CD4-positive, alpha-beta T cell treated with Interleukin-6 for 4 hours (primary cell): ENCODE measurements at places on chromosomes 1 and 21.

DNA sequence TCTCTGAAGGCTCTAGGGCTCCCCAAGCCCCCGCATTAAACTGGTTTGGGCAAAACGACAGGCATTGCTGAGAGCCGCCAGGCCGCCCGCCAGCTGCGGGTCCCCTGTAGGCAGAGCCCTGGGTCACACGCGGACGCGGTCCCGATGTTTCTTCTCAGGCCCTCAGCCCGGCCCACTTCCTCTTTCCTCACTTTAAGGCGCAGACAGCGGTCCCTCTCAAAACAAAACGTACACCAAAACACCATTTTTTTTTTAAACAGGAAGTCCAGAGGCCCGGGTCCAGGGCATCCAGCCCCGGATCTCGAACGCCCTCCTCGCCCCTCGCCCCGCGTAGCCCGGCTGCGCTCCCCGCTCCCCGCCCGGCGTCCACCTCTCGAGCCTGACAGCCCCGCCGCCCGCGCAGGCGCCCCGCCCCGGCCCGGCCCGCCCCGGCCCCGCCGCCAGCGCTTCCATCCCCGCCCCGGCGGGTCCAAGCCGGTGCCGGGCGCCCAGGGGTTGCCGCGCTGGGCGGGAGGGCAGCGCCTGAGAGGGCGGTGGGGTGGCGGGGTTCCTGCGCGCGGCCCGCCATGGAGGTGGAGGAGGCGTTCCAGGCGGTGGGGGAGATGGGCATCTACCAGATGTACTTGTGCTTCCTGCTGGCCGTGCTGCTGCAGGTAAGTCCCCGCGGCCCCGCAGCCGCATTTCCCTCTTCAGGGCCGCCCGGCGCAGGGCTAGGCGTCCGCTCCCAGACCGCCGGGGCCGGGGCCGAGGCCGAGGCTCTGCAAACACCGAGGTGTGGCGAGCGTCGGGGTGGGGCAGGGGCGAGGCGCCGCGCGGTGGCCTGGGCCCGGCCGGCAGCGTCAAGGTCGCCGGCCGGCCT lies at the start of gene SLC22A15:
SLC22A15 (plus strand) TSS at position 452 of the 859 bp plus-strand sequence; CDS start at position 567, 115 bp downstream.
- DNase-seq, result peak; percentile 22

GRCh38 chr1:154410185-154410827 lies 5.2 kb downstream of the IL6R start:
- peak; percentile 48 for DNase-seq

- no peak for DNase-seq
Observed at GRCh38 chr1:93448983-93449804, 1.3 kb downstream of the FNBP1L start.

GRCh38 chr1:39720094-39720999 lies 18.3 kb upstream of the PPIE start:
- DNase-seq, result peak; percentile 10

- no peak for DNase-seq
Observed at GRCh38 chr1:221776495-221777301, 34.8 kb upstream of the DUSP10 start.

- DNase-seq, result no peak
Observed at GRCh38 chr21:28282833-28283232, 709.8 kb downstream of the LTN1 start.

GRCh38 chr21:42159560-42160110 lies 59.3 kb upstream of the ABCG1 start:
- no peak for DNase-seq

GRCh38 chr21:32389337-32390015 lies 3.3 kb downstream of the URB1 start:
- no peak for DNase-seq

GRCh38 chr1:155139895-155140629 lies at the start of gene DPM3:
DPM3 (minus strand) TSS chr1:155140531; CDS start chr1:155140240, 291 bp downstream.
- DNase-seq, result peak; percentile 91

DNA sequence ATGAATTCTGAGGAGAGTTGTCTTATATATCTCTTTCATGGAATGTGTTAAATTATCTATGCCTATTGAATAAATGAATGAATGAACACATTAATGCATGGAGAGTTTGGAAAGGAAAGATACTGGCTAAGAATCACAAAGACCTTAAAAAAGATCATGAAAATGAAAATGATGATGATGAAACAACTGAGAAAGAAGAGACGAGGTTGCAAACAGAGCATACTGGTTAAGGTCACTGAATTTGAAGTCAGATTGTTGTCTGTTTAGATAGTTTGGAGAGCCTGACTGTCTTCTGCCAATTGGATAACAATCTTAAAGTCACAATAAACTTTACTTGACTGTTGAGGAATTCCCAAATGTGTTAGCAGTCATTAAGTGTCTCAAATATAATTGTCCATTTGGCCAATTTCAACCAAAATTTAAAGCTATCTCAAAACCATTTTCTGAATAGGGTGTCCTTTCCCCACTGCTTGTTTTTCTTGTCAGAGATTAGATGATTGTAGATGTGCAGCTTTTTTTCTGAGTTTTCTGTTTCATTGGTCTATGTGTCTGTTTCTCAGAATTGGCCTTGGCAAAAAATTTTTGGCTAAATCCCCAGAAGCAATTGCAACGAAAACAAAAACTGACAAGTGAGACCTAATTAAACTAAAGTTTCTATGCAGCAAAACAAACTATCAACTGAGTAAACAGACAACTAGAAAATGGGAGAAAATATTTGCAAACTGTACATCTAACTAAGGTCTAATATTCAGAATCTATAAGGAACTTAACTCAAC lies 132.2 kb downstream of the PTGER3 start:
- no peak for DNase-seq

- no peak for DNase-seq
Observed at GRCh38 chr21:45847870-45848269, 133.7 kb upstream of the COL6A1 start.

- DNase-seq, result no peak
Observed at GRCh38 chr1:93865253-93865652, 13.8 kb downstream of the DNTTIP2 start.

- DNase-seq, result no peak
Observed at GRCh38 chr1:70117046-70117445, 88.3 kb downstream of the LRRC40 start.

DNA sequence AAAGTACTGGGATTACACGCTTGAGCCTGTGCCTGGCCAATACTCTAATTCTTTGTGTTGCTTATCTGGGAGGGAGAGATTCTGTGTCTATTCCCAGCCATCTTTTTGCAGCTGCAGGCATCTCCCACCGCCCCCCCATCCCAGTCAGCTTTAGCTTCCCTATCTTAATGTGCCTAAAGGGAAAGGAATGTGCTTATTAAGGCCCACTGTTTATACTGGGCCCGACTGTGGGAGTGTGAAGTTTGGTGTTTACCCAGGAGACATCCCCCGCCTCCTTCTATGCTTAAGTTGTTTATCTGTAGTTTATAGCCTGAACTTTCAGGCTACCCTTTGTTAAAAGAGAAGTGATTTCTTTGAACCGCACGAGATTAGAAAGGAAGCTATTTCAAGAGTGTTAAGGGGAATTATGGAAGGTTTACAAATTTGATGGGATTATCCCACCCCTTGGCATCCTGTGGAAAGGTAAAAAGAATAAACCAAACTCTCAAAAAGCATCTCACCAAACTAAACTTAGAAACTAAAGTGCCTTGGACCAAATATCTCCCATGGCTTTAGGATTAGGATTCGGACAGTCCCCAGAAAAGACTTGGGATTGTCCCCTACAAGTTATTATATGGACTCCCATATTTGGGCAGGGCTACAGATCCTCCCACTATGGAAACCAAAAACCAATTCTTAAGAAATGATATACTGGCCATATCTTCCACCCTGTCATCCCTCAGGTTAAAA lies 25.5 kb upstream of the ZNF496 start:
- no peak for DNase-seq

- no peak for DNase-seq
Observed at GRCh38 chr1:30990591-30990990, 74.9 kb downstream of the PUM1 start.

- no peak for DNase-seq
Observed at GRCh38 chr1:80624682-80625081, 1176.1 kb upstream of the ADGRL2 start.

DNA sequence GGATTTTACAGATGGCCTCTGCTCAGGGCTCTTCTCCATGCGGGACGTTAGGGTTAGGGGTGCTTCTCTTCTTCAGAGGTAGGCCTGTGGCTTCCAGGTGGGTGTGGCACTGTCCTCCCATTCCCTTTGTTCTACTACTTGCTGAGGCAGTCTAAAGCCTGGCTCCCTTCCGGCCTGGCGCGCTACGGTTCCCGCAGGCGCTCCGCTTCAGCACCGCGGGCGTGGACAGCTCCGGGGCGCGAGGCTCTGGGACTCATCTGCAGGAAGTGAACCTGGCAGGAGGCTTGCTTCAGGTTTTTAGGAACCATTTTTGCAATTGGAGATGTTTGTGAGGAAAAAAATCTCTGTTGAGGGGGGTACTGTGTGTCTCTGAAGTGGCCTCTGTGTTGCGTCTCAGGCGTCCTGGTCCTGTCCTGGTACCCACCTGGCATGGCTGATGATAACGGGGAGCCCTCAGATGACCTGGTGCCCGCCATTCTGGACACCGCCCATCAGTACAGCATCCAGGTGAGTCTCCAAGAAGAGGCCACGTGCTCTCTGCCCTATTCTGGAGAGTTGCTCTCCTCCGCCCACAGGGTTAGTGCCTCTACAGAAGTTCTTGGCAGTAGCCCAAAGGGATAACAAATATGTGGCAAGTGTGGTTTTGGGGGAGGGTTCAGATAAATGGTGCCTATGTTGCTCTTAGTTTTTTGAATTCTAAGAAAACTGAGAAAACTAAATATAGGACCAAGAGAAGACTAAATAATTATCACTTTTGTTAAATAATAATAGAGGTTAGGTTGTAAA lies 1.9 kb downstream of the MANEAL start:
- peak; percentile 47 for DNase-seq
